ENCODE measurements at places on chromosomes 12 and 14. TPM values are rescaled to one million over a fixed set of nuclear protein-coding genes. Genes with fewer than 3 reads are reported as not detected.

- no peak for DNase-seq
Measured at GRCh38 chr12:107014055-107014454, 27.1 kb upstream of the MTERF2 start.

- DNase-seq, result no peak
Measured at GRCh38 chr12:95487024-95487423, 13.1 kb downstream of the METAP2 start.

DNA sequence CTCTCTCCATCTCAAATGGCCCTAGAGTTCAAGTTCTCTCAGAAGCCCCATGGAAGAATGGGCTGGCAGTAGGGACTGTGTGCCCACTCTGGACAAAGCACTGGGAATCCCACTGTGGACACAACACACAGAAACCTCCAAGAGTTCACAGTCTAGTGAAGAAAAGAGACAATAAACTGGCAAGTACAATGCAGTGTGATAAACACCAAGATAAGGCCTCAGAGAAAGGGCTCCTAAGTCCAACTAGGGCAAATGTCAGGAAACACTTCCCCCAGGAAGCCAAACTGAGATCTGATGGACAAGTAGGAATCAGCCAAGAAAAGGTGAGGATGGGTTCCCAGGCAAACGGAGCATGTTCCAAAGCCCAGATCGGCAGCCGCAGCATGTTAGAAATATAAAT lies 5.4 kb downstream of the VSIG10 start:
- no peak for DNase-seq

- DNase-seq, result no peak
Measured at GRCh38 chr12:124358572-124358971, 63.7 kb downstream of the RFLNA start.

- DNase-seq, result no peak
Measured at GRCh38 chr14:65772921-65773574, 360.5 kb downstream of the FUT8 start.

- no peak for DNase-seq
Measured at GRCh38 chr14:91501348-91501747, 8.8 kb downstream of the PPP4R3A start.

- peak; percentile 85 for DNase-seq
Measured at GRCh38 chr12:57224973-57225679, 4.4 kb upstream of the SHMT2 start.

GRCh38 chr12:94225506-94225905 lies 77.1 kb downstream of the PLXNC1 start:
- no peak for DNase-seq

DNA sequence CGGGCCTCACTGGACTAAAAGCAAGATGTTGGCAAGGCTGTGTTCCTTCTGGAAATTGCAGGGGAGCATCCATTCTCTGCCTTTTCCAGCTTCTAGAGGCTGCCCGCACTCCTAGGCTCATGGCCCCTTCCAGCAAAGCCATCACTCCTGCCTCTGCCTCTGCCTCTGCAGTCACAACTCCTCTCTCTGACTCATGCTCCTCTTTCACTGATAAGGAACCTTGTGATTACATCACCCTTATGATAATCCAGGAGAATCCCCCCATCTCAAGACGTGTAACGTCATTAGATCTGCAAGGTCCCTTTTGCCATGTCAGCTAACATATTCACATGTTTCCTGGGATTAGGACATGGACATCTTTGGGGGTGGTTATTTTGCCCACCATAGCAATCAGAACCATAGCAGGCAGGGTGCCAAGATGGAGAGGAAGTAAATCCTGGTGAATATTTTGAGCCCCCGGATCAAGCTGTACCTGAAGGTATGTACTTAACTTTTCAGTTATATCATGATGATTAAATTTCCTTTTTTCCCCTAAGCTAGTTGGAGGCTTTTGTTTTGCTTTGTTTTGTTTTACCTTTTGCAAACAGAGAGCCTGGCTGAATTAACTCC lies 123.6 kb downstream of the SCARB1 start:
- DNase-seq, result no peak

- no peak for DNase-seq
Measured at GRCh38 chr12:122001466-122002209, 20.0 kb upstream of the BCL7A start.

GRCh38 chr14:69910871-69911270 lies 31.7 kb downstream of the SMOC1 start:
- DNase-seq, result no peak

Gene ZFP36L1
- total RNA-seq, result 114 TPM

Gene OR4E2
- total RNA-seq, result not detected

Gene LGR5
- not detected for total RNA-seq

Gene MCRS1
- 83.8 TPM for total RNA-seq

Gene CMA1
- total RNA-seq, result 0.33 TPM

Gene WIF1
- not detected for total RNA-seq

Data from activated naive CD8-positive, alpha-beta T cell treated with anti-CD3 and anti-CD28 coated beads, Interleukin-2, amount 10 ng/mL, durations not matched to agents 7 days and 5 days (primary cell).